NCI-H1436 (cell line): ENCODE measurements at places on chromosomes 7 and 10.

DNA sequence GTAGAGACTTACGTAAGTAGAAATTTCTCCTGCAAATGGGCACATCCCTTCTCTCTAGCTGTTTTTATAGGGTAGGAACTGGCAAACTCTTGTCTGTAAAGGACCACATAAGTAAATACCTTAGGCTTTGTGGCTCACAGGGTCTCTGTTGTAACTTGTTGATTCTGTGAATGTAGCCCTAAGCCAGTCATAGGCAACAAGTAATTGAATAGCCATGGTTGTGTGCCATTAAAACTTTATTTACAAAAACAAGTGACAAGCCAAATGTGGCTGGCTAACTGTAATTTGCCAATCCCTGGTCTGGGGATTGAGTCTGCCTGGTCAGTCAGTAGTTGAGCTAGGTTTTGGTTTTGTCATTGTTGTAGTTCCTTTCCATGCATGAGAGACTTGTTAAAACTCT is 5.3 kb upstream of the KLF6 start:
- DNase-seq = no peak

GRCh38 chr10:5885619-5886018 is 4.1 kb downstream of the ANKRD16 start:
- DNase-seq = no peak

GRCh38 chr10:79028056-79028430 is 40.7 kb upstream of the ZMIZ1 start:
- DNase-seq = no peak

DNA sequence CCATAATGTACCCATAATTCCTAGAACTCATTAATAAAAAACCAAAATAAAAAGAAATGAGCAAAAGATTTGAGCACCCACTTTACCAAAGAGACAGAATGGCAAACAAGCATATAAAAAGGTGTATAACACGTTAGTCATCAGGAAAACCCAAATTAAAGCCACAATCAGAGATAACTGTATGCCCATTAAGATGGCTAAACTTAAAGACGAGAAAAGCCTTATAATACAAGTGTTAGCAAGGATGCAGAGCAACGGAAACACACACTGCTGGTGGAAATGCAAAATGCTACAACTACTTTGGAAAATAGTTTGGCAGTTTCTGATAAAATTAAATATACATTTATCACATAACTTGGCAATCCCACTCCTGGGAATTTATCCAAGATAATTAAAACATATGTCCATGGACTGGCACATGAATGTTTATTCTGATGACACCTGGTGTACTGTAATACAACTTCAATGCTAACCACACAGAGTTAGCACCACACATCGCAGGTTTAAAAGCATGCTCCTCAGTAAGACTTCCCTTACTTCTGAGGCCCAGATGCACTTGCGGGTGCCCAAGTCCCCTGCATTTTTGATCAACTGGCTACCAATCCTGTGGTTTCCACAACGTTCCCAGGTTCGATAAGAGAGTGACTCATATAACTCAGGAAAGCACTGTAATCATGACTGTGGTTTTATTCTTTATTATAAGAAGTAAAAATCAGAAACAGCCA is 158.6 kb downstream of the SNX13 start:
- DNase-seq = no peak

- DNase-seq = no peak
Observed at GRCh38 chr10:128003521-128003920, 96.6 kb downstream of the PTPRE start.

DNA sequence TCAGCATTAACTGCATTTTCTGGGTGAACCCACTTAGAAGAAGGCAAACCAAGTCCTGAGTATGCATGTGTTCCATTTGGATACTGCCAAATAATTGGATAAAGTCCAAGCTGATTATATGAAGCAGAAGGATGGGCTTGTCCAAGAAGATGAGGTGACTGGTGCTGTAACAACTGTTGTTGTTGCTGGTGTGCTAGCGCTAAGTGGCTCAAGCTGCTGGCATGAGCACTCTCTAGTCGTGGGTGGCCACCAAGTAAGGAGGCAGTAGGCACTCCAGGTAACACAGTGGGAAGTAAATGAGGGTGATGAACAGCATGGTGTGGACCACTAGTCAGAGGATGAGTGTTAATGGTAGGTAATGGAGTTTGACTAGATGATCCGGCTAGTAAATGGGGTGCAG is 80.4 kb downstream of the NRBF2 start:
- DNase-seq = no peak

DNA sequence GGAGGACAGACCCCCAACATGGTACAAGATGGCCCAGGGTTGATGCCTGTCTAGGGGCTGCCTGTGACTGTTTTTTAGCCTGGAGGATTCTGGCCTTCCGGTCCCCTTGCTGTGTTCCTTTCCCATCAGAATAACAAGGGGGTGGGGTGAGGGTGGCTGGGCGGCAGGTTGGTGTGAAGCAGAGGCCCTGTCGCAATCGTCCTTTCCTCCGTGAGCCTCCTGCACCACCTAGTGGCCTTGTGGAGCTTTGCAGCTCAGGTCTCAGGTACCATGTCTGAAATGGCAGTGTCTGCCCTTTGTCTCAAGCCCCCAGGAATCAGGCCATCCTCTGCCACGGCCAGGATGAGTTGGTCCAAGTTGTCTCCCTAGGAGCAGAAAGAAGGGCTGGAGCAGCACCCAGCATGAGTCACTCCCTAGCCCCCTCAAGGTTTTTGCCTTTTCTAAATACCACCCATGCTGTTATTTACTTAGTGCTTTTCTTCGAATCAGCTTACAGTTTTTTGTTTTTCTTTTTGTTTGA is 24.2 kb downstream of the TACR2 start:
- DNase-seq = peak; percentile 82

GRCh38 chr7:37424995-37425394 is 23.7 kb downstream of the ELMO1 start:
- DNase-seq = no peak

GRCh38 chr7:51006483-51007235 is 224.0 kb upstream of the GRB10 start:
- no peak for DNase-seq

GRCh38 chr7:152617056-152617455 is 58.9 kb downstream of the XRCC2 start:
- no peak for DNase-seq

- no peak for DNase-seq
Observed at GRCh38 chr10:114458955-114459354, 54.7 kb upstream of the AFAP1L2 start.

DNA sequence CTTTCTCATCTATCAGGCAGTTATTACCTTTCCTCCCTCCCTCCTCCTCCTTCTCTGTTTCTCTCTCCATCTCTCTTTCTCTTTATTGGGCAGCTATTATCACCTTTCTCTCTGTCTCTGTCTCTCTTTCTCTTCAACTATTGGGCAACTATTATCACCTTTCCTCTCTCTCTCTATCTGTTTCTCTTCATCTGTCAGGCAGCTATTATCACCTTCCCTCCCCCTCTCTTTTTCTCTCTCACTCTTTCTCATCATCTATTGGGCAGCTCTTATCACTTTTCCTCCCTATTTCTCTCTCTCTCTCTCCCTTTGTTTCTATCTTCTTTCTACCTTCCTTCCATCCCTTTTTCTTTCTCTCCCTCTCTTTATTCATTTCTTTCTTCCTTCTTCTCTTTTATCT is 1.2 kb downstream of the DMBT1 start:
- DNase-seq = no peak

DNA sequence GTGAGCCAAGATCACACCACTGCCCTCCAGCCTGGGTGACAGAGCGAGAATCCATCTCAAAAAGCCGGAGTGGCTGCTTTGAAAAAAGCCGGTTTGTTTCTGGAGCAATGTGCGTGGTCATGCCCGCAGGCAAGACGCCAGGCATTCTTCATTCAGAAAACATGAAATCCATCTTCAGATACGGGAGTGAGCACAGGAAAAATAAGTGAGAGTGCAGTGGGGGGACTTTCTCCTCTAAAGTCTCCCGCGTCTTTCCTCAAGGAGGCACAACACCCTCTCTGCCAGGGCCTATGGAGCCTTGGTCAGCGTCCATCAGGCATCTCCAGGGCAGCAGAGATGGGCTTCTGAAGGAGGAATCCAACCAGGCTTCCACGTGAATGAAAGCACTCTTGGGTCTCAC is 62.3 kb upstream of the DGKI start:
- DNase-seq = no peak

GRCh38 chr10:59212301-59212798 is 35.9 kb downstream of the PHYHIPL start:
- DNase-seq = no peak

- peak; percentile 25 for DNase-seq
Observed at GRCh38 chr10:60434418-60435046, 44.9 kb upstream of the ANK3 start.

GRCh38 chr10:52215745-52216361 is 98.2 kb upstream of the DKK1 start:
- DNase-seq = peak; percentile 35

DNA sequence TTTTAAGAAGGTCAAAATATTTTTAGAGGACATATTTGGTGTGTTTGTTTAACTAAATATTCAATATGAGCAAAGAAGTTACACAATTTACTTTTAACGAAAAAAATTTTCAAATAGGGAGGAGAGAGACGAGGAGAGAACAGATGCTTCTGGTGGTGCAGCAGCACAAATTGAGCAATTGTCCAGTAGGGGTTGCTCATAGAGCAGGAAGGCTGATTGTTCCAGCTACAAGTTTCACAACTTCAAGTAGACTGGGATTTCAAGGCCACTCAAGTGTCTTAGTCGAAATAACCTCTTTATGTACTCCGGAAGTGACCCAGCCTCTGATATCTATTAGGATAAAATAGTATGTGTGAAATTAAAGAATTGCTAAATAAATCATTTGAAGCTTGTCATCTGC is 197.9 kb downstream of the HDAC9 start:
- DNase-seq = no peak

- DNase-seq = no peak
Observed at GRCh38 chr10:100174699-100175677, 10.8 kb downstream of the ERLIN1 start.

- no peak for DNase-seq
Observed at GRCh38 chr7:3279147-3279818, 21.8 kb upstream of the SDK1 start.

DNA sequence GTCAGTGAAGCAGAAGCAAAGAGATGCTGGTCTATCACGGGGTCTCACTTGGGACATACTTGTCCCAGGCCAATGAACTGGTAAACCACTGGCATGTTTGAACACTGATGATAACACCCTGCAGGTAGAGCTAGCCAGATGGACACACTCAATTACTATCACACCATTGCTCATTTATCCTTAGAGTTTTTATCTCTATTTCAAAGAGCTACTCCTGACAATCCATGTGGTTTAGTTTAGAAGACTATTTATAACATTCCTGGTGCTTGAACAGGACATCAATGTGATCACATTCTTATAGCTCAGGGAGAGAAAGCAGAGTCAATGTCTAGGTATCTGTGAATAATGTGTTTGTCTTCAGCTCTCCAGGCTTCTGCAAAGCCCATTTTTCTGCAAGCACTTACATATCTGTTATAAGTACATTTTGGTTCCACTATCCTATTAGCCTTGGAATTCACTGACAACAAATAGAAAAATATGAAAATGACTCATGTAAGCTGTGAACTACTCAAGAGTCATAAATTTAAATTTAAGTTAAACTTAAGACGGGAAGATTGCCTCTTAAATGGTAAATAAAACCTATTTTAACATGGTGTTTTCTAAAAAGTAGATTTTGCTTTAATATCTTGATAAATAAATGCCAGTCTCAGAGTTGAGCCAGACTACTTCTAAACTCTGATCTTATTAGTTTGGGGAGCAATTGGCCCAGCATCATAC is 106.7 kb upstream of the MBL2 start:
- DNase-seq = no peak

- no peak for DNase-seq
Observed at GRCh38 chr7:47992446-47992845, 13.0 kb upstream of the HUS1 start.

DNA sequence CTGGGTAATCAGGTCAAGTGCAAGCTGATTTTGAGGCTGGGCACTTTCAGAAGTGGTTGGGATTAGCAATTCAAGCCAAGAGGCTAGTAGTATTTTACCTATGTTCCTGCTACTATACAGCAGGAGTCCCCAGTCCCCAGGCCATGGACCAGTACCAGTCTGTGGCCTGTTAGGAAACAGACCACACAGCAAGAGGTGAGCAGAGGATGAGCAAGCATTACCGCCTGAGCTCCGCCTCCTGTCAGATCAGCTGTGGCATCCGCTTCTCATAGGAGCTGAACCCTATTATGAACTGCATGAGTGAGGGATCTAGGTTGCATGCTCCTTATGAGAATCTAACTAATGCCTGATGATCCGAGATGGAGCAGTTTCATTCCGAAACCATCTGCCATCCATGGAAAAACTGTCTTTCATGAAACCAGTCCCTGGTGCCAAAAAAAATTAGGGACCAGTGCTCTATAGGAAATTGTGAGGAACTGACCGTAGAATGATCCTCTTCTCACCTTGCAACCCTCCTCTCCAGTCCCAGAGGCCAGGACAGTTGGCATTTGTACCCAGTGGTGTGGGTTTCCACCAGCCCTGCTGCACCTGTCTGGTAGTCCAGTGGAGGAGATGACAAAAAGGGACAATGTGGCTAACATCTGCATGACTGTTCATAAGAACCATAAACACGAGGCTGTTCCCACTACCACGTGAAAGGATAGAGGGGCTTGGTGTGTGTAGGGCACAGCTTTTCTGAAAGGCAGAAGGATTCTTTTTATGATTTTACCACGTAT is 172.5 kb downstream of the KIAA1217 start:
- DNase-seq = no peak
